ENCODE measurements at places on chromosomes 16 and 17.

DNA sequence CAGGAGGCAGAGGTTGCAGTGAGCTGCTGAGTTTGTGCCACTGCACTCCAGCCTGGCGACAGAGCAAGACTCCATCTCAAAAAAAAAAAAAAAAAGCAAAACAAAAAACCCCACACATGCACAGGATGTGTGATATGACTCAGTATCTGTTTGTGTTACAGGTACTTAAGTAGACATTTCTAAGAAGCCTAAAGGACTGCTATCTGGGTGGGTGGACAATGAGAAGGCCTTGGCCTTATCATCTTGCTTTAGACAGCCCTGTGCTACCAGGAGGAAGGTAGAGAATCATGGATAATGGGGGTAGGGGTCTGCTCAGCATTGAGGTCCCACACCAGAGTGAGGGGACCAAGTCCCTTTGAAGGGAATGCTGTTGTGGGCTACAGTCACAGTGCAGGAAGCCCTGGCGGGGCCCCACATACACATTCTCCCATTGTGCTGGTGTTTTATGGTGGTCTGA, 26.7 kb downstream of the PLD6 start:
- DNase-seq, result peak; percentile 21

- DNase-seq, result no peak
Measured at GRCh38 chr16:17241264-17241835, 229.4 kb downstream of the XYLT1 start.

GRCh38 chr17:38460082-38460715, 31.9 kb downstream of the ARHGAP23 start:
- DNase-seq, result no peak

- DNase-seq, result no peak
Measured at GRCh38 chr16:53629151-53629550, 74.5 kb downstream of the RPGRIP1L start.

DNA sequence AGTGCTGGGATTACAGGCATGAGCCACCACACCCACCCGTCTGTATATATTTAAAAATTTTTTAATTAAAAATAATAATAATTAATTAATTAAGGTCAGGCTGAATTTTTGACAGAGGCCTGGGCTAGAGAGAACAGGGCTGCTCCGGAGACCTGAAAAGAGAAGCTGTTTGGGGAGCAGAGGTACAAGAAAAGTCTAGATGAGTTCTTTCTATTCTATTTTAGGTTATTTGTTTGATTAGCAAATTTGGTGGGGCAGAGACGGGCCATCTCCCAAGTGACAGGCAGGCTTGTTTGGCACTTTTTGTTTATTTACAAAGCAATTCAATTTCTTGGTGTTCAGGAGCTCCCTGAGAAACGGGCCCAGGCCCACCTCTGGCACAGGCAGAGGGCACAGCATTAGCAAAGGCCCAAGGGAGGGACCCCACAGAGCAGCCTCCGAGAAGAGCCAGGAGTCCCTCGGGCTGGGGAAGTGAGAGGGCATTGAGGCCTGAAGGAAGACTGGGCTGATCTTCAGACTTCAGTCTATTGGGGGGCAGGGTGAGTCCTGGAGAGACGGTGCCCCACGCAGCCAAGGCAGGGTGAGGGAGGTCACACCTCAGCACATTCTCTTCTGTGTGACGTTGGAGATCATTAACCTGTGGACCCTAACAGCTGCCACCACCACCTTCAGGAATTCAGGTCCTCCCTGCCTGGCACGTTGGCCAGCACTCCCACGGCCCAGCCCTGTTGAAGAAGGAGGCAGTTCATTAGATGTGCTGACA, 10.8 kb upstream of the RIPOR1 start:
- no peak for DNase-seq

DNA sequence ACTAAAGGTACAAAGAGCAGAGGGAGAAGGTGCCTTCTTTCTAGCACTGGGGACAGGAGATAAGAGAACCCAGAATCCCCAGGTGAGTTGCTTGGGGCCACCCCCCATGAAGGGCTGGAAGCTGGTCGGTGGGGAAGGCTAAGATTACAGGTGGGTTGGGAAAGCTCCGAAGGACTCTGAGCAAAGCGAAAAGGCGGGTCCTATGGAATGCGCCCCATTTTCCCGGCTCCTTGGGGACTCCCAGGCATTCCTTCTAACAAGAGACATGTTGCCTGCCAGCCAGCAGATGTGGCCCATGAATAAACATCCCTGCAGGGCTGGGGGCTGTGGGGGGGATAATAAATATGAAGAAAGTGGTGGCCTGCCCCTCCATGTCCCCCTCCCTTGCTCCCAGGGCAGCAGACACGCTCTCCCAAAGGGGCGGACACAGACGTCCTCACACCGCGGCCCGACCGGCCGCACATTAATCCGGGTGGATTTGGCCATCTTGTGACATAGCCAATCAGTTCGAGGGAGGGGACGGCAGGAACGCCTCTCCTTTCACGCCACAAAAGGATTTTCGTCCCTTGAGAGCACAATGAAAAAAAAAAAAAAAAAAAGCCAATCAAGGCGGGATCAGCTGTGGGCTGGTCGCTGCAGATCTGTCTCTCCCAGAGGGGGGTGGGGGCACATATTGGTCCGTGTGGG, 98.5 kb downstream of the SOX9 start:
- no peak for DNase-seq

DNA sequence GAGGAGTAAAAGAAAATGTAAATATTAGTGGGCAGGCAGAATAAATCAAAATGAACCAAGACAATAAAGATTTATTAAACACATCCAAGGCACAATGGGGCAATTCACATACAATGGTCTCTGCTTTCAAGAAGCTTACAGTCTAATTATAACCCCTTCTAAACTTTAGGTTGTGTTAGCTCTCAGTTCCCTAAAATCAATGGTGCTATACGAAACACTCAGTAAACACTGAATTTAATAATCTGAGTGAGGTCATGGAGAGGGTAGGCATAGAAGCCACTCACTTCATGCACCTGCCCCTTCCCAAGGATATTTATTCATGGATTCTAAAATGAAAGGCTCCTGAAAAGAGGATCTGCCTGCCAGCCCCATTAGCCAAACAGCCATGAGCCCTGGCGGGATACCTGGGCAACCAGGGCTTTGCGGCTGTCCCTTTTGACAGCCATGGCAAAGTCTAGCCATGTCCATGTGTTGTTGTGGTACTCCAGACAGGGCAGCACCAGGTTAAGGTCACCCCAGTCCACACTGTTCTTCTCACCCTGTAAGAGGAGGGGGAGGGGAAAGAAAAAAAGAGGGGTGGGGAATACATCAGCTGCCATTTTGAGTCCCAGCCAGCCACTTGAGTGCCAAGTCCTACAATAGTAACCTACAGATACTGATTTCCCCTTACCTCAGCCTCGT, 1.4 kb upstream of the RSKR start:
- no peak for DNase-seq

GRCh38 chr16:30601966-30602365, 8.2 kb downstream of the ZNF689 start:
- no peak for DNase-seq

GRCh38 chr16:88318521-88318920, 64.2 kb upstream of the ZNF469 start:
- no peak for DNase-seq

- DNase-seq, result no peak
Measured at GRCh38 chr16:83029467-83029866, 402.7 kb downstream of the CDH13 start.

GRCh38 chr17:66304304-66305174, 2.1 kb downstream of the PRKCA start:
- DNase-seq, result no peak

DNA sequence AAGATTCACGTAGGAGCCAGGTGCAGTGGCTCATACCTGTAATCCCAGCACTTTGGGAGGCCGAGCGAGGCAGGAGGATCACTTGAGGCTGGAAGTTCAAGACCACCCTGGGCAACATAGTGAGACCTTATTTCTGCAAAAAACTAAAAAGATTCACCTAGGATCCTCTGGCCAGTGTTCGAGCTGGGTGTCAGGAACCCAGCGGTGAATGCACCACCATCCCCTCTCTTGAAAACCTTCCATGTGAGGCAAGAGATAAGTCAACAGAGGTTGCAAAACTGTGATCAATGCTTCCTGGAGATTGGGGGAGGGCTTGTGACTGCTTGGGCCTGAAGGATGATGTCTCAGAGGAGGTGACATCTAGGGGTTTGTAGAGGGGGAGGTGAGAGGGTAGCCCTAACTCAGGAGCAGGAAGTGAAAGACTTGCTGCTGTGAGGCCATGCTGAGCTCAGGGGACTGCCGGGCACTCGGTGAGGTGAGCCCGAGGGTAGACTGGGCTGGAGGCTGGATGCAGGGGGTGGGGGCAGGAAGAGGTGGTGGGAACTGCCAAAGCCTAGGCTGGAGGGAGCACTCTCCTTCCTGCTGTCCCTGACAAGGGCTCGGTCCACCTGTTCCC, 11.7 kb downstream of the GJD3 start:
- no peak for DNase-seq

DNA sequence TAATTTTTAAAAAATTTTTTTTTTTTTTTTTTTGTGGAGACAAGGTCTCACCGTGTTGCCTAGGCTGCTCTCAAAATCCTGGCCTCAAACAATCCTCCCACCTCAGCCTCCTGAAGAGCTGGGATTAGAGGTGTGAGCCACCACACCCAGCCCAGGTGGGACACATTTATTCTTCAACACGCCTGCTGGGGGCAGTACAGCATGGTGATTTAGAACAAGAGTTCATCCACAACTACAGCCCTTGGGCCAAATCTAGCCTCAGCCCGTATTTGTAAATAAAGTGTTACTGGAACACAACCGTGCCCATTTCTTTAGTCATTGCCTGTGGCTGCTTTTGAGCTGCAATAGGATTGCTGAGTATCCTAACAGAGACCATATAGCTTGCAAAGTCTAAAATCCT, 92.8 kb downstream of the KATNIP start:
- DNase-seq, result no peak

DNA sequence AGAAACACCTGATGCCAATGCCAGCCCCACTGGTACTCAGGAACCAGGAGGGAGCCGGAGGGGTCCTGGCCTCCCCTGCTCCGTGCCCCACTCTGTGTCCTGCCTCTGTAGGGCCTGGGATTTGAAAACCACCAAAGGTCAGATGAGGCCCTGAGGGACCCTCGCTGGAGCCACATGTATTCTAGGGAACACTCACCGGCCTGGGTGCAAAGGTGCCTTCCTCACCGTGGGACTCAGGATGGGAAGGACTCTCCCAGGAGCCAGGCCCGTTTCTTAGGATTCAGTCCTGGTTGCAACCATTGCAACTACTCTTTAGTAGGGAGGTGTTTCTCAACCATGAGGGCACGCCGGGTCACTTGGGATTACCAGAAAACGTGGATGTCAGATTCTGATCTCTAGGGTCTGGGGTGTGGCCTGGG, 74.6 kb downstream of the N4BP1 start:
- no peak for DNase-seq

GRCh38 chr17:47176389-47176826, 12.7 kb downstream of the CDC27 start:
- DNase-seq, result no peak

GRCh38 chr17:2183346-2183745, 120.2 kb downstream of the SMG6 start:
- DNase-seq, result no peak

- DNase-seq, result no peak
Measured at GRCh38 chr16:17915791-17916190, 420.7 kb downstream of the NPIPA8 start.

- peak; percentile 39 for DNase-seq
Measured at GRCh38 chr17:29723278-29724047, 100.8 kb upstream of the CORO6 start.

- peak; percentile 55 for DNase-seq
Measured at GRCh38 chr16:1413684-1414531, 596 bp downstream of the UNKL start.

DNA sequence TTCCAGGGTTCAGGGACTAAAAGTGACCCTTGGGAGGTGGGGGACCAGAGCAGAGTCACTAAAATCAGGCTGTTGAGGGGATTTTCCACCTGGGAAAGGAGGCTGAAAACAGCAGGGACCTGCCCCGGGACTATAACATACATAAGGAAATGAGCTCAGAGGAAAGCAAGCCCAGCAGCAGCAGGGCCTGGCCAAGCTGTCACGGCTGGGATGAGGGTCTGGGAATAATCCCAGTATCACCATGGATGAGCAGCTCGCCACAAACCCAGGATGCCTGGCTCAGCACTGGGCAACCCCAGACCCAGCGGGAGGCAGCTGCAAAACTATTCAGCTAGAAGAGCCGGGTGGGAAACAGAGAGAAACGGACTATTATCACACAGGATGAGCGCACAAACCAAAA, 72.4 kb downstream of the RPH3AL start:
- no peak for DNase-seq

- DNase-seq, result no peak
Measured at GRCh38 chr17:82869536-82869935, 29.7 kb upstream of the ZNF750 start.

GRCh38 chr17:27489045-27489715, 32.9 kb downstream of the KSR1 start:
- DNase-seq, result no peak

Measured in immature natural killer cell (primary cell).